ENCODE measurements at places on chromosomes 6 and 20. TPM values are rescaled to one million over a fixed set of nuclear protein-coding genes. Genes with fewer than 3 reads are reported as not detected.

PROKR2 gene
- not detected for total RNA-seq

PKHD1 gene
- not detected for total RNA-seq

MAS1 gene
- under 0.01 TPM for total RNA-seq

ELOVL4 gene
- total RNA-seq = 6.4 TPM
